Gastrocnemius medialis (tissue), 4 donors: ENCODE measurements at places on chromosomes 7 and 10. TPM values are rescaled to one million over a fixed set of nuclear protein-coding genes. Genes with fewer than 3 reads are reported as not detected.

DNA sequence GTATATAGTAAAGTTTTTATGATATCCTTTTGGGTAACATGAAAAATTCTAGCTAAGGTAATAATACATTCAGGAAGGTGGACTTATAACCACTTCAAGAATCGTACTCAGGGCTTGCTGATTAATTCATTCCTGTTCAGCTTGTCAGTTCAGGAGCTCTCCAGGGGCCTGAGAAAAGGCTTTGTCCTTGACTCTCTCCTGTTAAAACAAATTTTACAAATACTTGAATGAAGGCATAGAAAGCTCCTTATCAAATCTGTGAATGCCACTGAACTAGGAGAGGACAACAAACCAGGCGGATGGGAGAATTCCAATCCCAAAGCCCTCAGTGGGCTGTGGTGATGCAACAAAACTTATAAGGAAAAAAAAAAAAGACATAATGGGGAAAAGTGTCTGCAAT is 354.5 kb upstream of the ZMIZ1 start:
- no peak overlapping the region for H3K27ac ChIP-seq
- H3K36me3 ChIP-seq: no peaks in the 10 kb centered on the region
- no peaks in the 10 kb centered on the region for H3K27me3 ChIP-seq
- no peak for DNase-seq
- H3K4me3 ChIP-seq: no peak overlapping the region

Gene TAS2R5
- total RNA-seq: 3.4 TPM

DNA sequence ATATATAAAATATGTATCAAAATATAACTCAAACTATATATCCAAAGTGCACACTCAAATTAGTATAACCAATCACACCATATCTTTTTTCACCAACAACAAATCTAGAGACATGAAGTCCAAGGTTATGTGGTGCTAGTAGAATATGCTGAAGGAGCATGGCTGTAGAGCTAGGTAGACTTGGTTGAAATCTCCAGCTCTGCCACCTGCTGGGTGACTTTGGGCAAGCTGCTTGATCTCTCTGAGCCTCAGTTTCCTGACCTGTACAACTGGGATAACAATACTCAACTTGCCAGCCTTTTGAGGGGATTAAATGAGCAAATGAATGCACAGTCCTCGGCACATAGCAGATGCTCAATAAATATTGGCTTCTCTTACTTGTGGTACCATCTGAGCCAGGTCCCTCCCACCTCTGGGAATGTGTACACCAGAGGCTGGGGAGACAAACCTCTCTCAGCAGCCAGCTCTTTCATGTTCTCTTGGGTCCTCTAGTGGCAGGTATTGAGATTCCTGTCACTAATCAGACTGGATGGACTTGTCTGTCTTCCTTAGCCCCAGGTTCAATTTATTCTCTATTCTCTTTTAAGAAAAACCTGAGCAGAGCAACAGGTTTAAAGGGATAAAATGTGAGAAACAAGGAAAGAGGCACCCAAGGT is 94.3 kb upstream of the PDE1C start:
- H3K27ac ChIP-seq: no peak overlapping the region
- H3K4me3 ChIP-seq: no peak overlapping the region
- no peaks in the 10 kb centered on the region for H3K36me3 ChIP-seq
- no peak for DNase-seq
- H3K4me1 ChIP-seq: peaks cover 10% of the 10 kb centered on the region

Gene CALML3
- not detected for total RNA-seq

- no peaks in the 10 kb centered on the region for H3K36me3 ChIP-seq
- peak within 1 kb of the TSS; percentile 82 for H3K4me3 ChIP-seq
- H3K27ac ChIP-seq: peak within 1 kb of the TSS; percentile 100
- H3K4me1 ChIP-seq: peaks cover 31% of the 10 kb centered on the region
- DNase-seq: peak; percentile 99
- no peaks in the 10 kb centered on the region for H3K27me3 ChIP-seq
Measured at GRCh38 chr10:101818119-101818871, at the start of gene OGA. TSS of gene OGA (minus strand) at chr10:101818444. CDS start at chr10:101818022, 422 bp downstream.

Gene PRPS1L1
- total RNA-seq: not detected

Gene TRIM74
- not detected for total RNA-seq
